Prostate gland (tissue), 2 donors: ENCODE measurements at places on chromosomes 2 and 18. TPM values are rescaled to one million over a fixed set of nuclear protein-coding genes. Genes with fewer than 3 reads are reported as not detected.

- no peak for DNase-seq
- H3K27ac ChIP-seq, result no peak overlapping the region
- no peaks in the 10 kb centered on the region for H3K27me3 ChIP-seq
- H3K36me3 ChIP-seq, result no peaks in the 10 kb centered on the region
Measured at GRCh38 chr2:196160946-196161345, 10.4 kb downstream of the STK17B start.

DNA sequence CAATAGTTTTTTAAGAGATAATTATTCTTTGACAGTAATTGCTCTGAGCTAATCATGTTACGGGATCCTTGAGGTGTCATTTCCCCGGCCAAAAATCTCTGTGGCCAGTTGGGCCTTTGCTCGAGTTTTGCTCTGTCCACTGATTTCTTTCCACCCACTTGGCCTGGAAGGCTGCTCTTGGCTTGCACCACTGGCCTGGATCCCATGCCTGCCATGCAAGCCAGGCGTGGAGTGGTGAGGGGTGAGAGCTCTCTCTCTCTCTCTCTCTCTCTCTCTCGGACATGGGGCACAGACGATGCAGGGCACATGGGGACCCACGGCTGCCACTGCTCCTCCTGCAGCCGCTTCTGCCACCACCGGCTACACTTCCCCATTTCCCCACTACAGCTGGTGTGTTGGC lies 853.0 kb upstream of the GCFC2 start:
- no peak overlapping the region for H3K27ac ChIP-seq
- H3K36me3 ChIP-seq, result no peaks in the 10 kb centered on the region
- no peak overlapping the region for H3K4me3 ChIP-seq

Gene IL1F10
- total RNA-seq, result not detected

Gene TUBA3D
- 92.0 TPM for total RNA-seq

- H3K4me3 ChIP-seq, result no peak overlapping the region
- H3K4me1 ChIP-seq, result no peaks in the 10 kb centered on the region
- no peak overlapping the region for H3K27ac ChIP-seq
Measured at GRCh38 chr18:6069103-6069502, 173.8 kb upstream of the TMEM200C start.

GRCh38 chr18:75211626-75211952 lies 992 bp downstream of the TSHZ1 start:
- H3K36me3 ChIP-seq, result no peaks in the 10 kb centered on the region
- no peak for DNase-seq
- peaks cover 4% of the 10 kb centered on the region for H3K4me1 ChIP-seq
- H3K27me3 ChIP-seq, result no peaks in the 10 kb centered on the region
- peak overlapping the region; percentile 82 for H3K27ac ChIP-seq

DNA sequence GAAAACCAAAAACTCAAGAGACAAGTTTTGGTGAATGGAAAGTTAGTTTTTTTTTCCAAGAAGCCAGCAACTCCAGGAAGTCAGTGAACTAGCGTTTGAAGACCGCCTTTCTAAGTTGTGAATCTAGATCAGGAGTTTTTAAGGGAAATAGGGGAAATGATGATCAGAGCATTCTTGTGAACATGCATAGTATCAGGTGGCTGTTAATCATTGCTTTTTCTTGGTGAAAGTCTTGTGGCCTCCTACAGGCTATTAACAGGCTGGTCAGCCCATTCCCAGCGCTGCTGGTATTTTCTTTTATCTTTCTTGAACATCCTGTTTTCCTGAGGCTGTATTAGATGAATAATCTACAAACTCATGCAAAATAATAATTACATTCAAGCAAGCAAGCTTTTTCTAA lies 155.8 kb downstream of the PTPRM start:
- H3K27ac ChIP-seq, result no peak overlapping the region
- H3K27me3 ChIP-seq, result no peaks in the 10 kb centered on the region
- H3K4me3 ChIP-seq, result no peak overlapping the region
- H3K36me3 ChIP-seq, result no peaks in the 10 kb centered on the region

Gene CPLX4
- not detected for total RNA-seq

DNA sequence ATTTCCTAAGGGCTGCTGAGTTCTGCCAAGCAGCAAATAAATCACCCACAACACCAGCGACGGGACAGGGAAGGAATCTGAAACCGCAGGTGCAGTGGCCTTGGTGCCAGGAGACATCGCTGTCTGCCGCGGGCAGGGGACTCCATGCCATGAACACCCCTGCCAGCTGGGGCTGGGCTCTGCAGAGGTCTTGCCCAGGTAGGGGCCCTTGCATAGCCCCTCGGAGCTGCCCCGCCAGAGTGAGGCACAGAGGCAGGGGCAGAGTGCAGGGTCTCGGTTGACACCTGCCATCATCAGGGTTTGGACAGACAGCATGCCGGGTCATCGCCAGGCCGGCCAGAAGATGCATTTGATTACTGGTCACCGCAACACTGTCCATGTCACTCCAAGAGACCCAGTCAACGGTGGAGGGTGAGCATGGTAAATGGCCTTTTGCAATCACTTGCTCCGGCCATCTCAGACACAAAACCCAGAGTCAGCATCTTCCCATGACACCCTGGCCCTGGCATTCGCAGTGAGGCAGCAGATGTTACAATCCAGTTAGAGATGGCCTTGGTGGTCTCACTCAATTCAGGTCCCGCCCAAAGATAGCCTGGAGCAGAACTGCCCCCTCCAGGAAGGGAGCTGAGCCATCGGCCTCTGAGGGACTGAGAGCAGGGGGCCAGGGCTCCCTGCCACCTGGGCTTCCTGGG lies 255.4 kb downstream of the NDUFA10 start:
- H3K4me3 ChIP-seq, result no peak overlapping the region
- DNase-seq, result peak; percentile 21
- H3K27me3 ChIP-seq, result no peaks in the 10 kb centered on the region

- peaks cover 5% of the 10 kb centered on the region for H3K4me1 ChIP-seq
- no peaks in the 10 kb centered on the region for H3K36me3 ChIP-seq
- H3K27ac ChIP-seq, result no peak overlapping the region
- H3K4me3 ChIP-seq, result no peak overlapping the region
- no peak for DNase-seq
- no peaks in the 10 kb centered on the region for H3K27me3 ChIP-seq
Measured at GRCh38 chr2:176261136-176261535, 8.1 kb upstream of the MTX2 start.

DNA sequence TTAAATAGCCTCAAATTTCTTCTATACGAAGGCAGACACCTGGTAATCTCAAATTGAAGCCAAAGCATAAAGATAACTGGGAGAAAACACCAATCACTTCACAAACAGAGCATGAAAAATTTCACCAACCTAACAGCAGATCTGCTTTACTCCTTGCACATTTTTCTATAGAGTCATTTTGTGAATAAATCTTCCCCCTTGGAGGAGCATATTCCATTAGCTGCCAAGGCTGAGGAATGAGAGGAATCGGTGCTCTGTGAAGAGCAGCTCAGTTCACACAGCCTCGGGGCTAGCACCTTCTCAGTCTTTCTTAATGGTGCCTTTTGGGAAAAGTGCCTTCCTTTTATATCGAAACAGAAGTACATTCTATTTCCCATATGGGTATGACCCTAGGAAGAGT lies 1313.7 kb upstream of the NRXN1 start:
- DNase-seq, result no peak
- H3K4me1 ChIP-seq, result no peaks in the 10 kb centered on the region
- no peak overlapping the region for H3K4me3 ChIP-seq
- H3K27ac ChIP-seq, result no peak overlapping the region
- no peaks in the 10 kb centered on the region for H3K27me3 ChIP-seq
- no peaks in the 10 kb centered on the region for H3K36me3 ChIP-seq

Gene DOK6
- 1.0 TPM for total RNA-seq

GRCh38 chr2:96353032-96353561 lies 17.5 kb downstream of the NCAPH start:
- H3K36me3 ChIP-seq, result no peaks in the 10 kb centered on the region
- H3K27ac ChIP-seq, result no peak overlapping the region
- no peak overlapping the region for H3K4me3 ChIP-seq
- no peaks in the 10 kb centered on the region for H3K27me3 ChIP-seq
- no peak for DNase-seq

DNA sequence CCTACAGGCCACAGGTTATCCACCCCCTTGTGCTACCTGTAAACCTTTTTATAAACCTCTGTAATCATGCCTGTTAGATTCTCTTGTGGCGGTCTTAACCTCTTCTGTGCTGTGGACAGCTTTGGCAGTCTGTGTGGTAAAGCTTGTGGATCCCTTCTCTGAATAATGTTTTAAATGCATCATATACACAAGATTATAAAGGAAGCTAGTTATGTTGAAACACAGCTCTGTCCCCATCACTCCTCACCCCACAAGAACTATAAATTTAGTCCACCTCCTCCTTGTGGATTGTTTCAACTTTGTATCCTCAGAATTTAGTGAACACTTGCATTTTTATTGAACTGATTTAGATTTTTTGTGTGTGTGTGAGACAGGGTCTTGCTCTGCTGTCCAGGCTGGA lies 107.7 kb downstream of the ICA1L start:
- no peak overlapping the region for H3K27ac ChIP-seq
- H3K4me3 ChIP-seq, result no peak overlapping the region
- no peak for DNase-seq
- no peaks in the 10 kb centered on the region for H3K27me3 ChIP-seq

DNA sequence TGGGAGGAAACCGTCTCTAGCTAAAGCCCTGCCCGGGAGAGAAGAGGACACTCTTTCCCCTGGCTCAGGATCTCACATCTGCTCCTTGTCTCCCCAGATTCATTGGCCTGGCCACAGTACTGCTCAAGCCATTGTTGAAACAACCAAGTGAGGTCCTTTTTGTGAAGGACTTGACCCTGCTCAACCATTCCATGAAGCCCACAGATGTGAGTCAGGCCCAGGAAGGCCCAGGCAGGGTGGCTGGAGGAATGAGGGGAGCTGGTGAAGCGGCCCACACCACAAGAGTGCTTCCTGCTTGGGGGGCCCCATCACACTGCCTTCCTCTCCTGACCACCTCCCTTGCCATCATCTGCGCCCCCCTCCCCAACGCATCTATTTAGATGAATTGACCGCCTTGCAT lies 5.1 kb downstream of the FER1L5 start:
- H3K36me3 ChIP-seq, result no peaks in the 10 kb centered on the region
- H3K27me3 ChIP-seq, result no peaks in the 10 kb centered on the region
- H3K4me1 ChIP-seq, result no peaks in the 10 kb centered on the region
- no peak overlapping the region for H3K4me3 ChIP-seq
